ENCODE measurements at places on chromosomes 13 and 19. TPM values are rescaled to one million over a fixed set of nuclear protein-coding genes. Genes with fewer than 3 reads are reported as not detected.

DNA sequence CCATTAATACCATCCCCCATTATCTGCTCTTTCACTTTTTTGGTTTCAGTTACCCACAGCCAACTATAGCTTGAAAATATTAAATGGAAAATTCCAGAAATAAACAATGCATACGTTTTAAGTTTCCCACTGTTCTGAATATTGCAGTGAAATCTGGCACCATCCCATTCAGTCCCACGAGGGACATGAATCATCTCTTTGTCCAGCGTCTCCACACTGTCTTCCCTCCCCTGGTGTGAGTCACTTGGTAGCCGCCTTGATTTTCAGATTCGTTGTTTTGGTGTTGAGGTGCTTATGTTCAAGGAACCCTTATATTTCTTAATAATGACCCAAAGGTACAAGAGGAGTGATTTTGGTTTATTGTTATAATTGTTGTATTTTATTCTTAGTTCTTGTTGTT is 246.1 kb downstream of the DCT start:
- H3K4me3 ChIP-seq = no peak overlapping the region
- peaks cover 16% of the 10 kb centered on the region for H3K4me1 ChIP-seq
- H3K36me3 ChIP-seq = no peaks in the 10 kb centered on the region
- no peak for DNase-seq
- H3K27ac ChIP-seq = no peak overlapping the region

- no peaks in the 10 kb centered on the region for H3K36me3 ChIP-seq
- H3K27me3 ChIP-seq = peaks cover 45% of the 10 kb centered on the region
- peak within 1 kb of the TSS; percentile 73 for H3K4me3 ChIP-seq
- peak within 1 kb of the TSS; percentile 35 for H3K27ac ChIP-seq
- H3K4me1 ChIP-seq = peaks cover 17% of the 10 kb centered on the region
- DNase-seq = peak; percentile 65
Observed at GRCh38 chr13:34941835-34942731, at the start of gene NBEA. TSS of gene NBEA (plus strand) at chr13:34942270. CDS start at chr13:34942821, 551 bp downstream.

- no peaks in the 10 kb centered on the region for H3K36me3 ChIP-seq
- DNase-seq = no peak
- H3K4me3 ChIP-seq = no peak overlapping the region
- H3K27ac ChIP-seq = no peak overlapping the region
Observed at GRCh38 chr13:113283904-113284303, 13.1 kb upstream of the LAMP1 start.

GRCh38 chr13:24362435-24362952 is 53.1 kb downstream of the C1QTNF9 start:
- peaks cover 2% of the 10 kb centered on the region for H3K27me3 ChIP-seq
- H3K36me3 ChIP-seq = no peaks in the 10 kb centered on the region
- no peak overlapping the region for H3K27ac ChIP-seq
- H3K4me3 ChIP-seq = no peak overlapping the region

- H3K36me3 ChIP-seq = peaks cover 13% of the 10 kb centered on the region
- H3K4me1 ChIP-seq = peaks cover 72% of the 10 kb centered on the region
- H3K27ac ChIP-seq = peak overlapping the region; percentile 91
- DNase-seq = no peak
- no peaks in the 10 kb centered on the region for H3K27me3 ChIP-seq
Observed at GRCh38 chr19:50361290-50362029, 4.0 kb downstream of the NAPSA start.

DNA sequence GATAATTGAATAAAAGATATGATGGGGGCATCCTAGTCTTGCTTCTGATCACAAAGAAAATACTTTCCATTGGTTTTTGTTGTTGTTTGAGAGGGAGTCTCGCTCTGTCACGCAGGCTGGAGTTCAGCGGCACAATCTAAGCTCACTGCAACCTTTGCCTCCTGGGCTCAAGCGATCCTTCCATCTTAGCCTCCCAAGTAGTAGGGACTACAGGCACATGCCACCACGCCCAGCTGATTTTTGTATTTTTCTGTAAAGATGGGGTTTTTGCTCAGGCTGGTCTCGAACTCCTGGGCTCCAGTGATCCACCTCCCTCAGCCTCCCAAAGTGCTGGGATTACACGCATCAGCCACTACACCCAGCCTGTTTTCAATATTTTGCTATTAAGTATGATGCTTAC is 17.1 kb upstream of the PSMC4 start:
- H3K4me3 ChIP-seq = no peak overlapping the region
- peak overlapping the region; percentile 66 for H3K27ac ChIP-seq
- H3K36me3 ChIP-seq = peaks cover 4% of the 10 kb centered on the region
- H3K4me1 ChIP-seq = peaks cover 30% of the 10 kb centered on the region
- DNase-seq = peak; percentile 31
- no peaks in the 10 kb centered on the region for H3K27me3 ChIP-seq

GRCh38 chr19:6126335-6126974 is 9.0 kb upstream of the ACSBG2 start:
- no peaks in the 10 kb centered on the region for H3K4me1 ChIP-seq
- peaks cover 4% of the 10 kb centered on the region for H3K27me3 ChIP-seq
- no peak overlapping the region for H3K27ac ChIP-seq
- H3K4me3 ChIP-seq = no peak overlapping the region
- no peak for DNase-seq

Gene PGLYRP2
- 0.12 TPM for total RNA-seq

Gene ADAMTSL5
- total RNA-seq = 0.91 TPM

Gene AMER2
- not detected for total RNA-seq

All from activated CD8-positive, alpha-beta memory T cell treated with anti-CD3 and anti-CD28 coated beads, Interleukin-2, amount 10 ng/mL, durations not matched to agents 7 days and 5 days (primary cell).